ENCODE measurements at places on chromosomes 6 and 20. TPM values are rescaled to one million over a fixed set of nuclear protein-coding genes. Genes with fewer than 3 reads are reported as not detected.

MDFI gene
- total RNA-seq: 0.35 TPM

MCHR2 gene
- not detected for total RNA-seq

SLA2 gene
- total RNA-seq: 0.27 TPM

LTA gene
- not detected for total RNA-seq

SCUBE3 gene
- not detected for total RNA-seq

SOX18 gene
- not detected for total RNA-seq

HLA-G gene
- total RNA-seq: not detected

XKR7 gene
- total RNA-seq: 8.1 TPM

CFAP61 gene
- total RNA-seq: 0.07 TPM

BPIFB2 gene
- not detected for total RNA-seq

FRMD1 gene
- total RNA-seq: not detected

GHRH gene
- total RNA-seq: not detected

RALY gene
- 327 TPM for total RNA-seq

ACSS1 gene
- 17.6 TPM for total RNA-seq

RPS6KA2 gene
- total RNA-seq: 0.78 TPM

NINL gene
- 9.2 TPM for total RNA-seq

SUMO4 gene
- total RNA-seq: not detected

DEFB124 gene
- not detected for total RNA-seq

B4GALT5 gene
- 55.2 TPM for total RNA-seq

PRL gene
- not detected for total RNA-seq

SDHAF4 gene
- 7.1 TPM for total RNA-seq

LIN28B gene
- total RNA-seq: not detected

BMP7 gene
- 0.24 TPM for total RNA-seq

PCK1 gene
- total RNA-seq: 0.96 TPM

RAB44 gene
- total RNA-seq: not detected

Measured in Caki2 (cell line).